ENCODE measurements at places on chromosomes 2 and 18.

DNA sequence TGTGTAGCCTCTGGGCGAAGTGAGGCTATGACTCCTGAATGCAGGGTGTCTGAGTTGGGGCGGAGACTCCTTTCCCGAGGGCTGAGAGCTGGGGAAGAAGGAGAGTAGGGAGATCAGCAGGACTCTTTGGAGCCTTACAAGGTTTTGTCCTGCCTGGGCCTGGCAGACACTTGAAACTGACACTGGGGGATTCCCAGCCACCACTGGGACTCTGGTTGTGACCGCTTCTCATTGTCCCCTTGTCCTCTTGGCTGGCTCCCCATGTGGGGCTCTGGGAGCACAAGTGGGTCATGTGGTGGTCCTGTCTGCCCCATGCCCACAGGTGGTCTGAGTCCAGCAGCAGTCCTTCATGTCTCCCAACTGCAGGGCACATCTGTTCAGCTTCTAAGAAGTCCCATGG, 78.2 kb upstream of the MGAT4A start:
- DNase-seq, result no peak

GRCh38 chr2:200713003-200713703, 98.6 kb upstream of the BZW1 start:
- peak; percentile 99 for DNase-seq

- DNase-seq, result no peak
Observed at GRCh38 chr2:110858135-110858725, 125.9 kb downstream of the ACOXL start.

- DNase-seq, result peak; percentile 70
Observed at GRCh38 chr18:59957957-59958356, 58.2 kb downstream of the PMAIP1 start.

DNA sequence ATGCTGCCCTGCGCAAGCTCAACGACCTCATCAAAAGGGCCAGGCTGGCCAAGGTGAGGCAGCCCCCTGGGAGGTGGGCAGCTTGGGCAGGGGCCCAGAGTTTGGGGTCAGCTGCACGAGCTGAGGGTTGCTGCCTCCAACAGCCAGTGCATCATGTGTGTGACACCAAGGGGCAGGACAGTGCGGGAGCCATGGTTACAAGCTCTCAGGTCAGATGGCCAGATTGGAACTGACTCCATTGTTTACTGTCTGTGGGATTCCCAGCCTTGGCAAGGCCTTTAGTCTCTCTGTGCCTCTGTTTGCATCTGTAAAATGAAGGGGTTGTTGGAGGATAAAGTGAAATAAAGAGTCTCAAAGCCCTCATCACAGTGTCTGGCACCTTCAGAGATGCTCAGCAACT, 26.9 kb downstream of the EHD3 start:
- DNase-seq, result no peak

GRCh38 chr2:191728750-191729624, 51.1 kb downstream of the NABP1 start:
- no peak for DNase-seq

DNA sequence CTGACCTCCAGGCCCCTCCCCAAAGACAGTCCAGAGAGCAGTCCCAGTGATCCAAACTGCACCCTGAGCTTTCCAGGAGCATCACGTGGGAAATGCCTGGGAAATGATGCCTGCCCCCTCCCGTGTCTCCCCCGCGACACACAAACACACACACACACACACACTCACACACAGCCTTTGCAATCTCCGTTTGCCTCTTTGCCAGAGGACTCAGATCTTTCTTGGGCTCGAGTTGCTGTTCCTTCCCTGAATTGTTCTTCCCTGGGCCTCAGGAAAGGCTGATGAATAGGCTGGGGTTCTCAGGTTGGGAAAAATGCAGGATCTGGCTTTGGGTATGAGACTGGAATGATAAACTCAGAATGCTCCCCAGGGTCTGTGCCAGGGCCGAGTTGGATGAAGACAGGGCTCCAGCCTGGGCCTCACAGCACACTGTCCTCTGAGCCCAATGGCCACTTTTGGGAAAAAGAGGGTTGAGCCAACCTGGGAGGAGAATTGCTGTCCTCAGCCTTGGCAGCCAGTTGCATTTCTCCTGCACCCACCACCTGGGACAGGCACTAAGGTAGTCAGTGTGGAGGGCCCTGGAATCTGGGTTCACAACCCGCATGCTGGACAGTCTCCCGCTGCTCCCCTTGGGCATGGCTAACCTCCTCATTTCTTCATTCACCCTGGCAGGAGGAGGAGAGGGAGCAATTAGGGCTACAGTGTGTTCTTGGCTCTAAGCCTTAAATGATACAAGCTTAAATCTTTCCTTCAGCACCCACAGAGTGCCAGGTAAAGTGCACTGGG, 43.9 kb upstream of the ATP6V1B1 start:
- DNase-seq, result no peak

GRCh38 chr2:177559638-177560037, 167.1 kb downstream of the AGPS start:
- DNase-seq, result no peak

DNA sequence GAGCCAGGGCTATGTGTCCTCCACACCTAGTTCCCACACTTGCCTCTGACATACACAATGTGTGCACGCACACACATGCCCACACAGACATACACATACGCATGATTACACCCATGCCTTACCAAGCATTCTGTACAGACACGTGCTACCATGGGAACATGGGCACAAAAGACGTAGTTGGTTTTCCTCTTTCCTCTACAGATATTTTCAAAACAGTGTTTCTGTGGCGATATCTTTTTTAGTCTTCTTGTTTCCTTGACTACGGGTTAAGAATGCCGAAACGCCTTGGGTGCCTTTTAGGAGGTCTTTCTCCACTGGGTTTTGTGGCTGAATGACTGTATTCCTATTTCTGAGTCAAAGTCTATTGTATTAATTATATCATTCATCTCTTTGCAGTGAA, 75.5 kb upstream of the SPTBN1 start:
- DNase-seq, result no peak

- DNase-seq, result no peak
Observed at GRCh38 chr2:170180031-170180566, 2.2 kb downstream of the MYO3B start.

GRCh38 chr18:75162467-75162866, 46.5 kb downstream of the PTGR3 start:
- DNase-seq, result no peak

DNA sequence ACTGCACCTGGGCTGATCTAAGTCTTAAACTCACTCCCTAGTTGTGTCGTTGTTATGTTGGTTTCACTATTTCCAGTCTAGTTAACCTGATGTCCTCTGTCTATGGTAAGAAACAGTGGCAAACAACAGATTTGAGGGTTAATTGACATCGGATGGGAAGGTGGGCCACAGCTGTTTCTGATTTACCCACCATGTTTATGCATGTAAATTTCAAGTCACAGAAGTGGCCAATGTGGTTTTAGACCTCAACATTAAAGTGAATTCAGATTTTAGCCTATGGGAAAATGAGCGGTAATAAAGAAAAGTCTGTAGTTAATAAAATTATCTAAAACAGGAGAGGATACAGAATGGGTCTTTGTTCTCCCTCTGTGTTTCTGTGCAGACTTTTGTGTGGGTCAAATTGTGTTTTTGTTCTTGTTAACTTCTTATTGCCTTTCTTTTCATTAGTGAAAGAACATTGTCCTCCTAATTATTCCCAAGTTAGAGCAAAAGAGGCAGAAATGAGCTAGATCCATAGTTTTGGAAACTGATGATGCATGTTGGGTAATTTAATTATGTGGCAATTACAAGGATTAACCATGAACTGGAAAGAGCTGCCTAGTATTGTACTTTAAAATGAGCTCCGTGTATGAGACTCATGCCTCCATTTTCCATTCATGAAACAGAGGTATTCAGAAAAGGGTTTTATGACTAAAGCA, 83.2 kb downstream of the LAMA3 start:
- DNase-seq, result no peak

GRCh38 chr2:16760426-16760825, 94.8 kb upstream of the CYRIA start:
- no peak for DNase-seq

- DNase-seq, result no peak
Observed at GRCh38 chr2:227248876-227249275, 76.2 kb upstream of the MFF start.

DNA sequence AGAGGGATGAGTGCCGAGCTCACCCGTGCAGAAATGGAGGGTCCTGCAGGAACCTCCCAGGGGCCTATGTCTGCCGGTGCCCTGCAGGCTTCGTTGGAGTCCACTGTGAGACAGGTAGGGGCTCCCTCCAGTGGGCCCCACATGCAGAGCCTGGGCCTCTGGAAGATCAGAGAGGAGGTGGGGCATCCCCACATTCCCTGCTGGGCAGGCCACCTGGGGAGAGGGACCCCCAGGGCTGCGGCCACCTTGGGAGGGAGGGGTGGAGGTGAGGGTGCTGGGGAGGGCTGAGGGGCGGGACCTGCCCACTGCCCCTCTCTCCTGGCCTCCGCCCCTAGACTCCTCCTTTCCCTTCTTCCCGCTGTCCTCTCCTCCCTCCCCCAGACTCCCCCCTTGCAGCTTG, 38.5 kb downstream of the MTERF4 start:
- DNase-seq, result no peak

- no peak for DNase-seq
Observed at GRCh38 chr2:111702119-111702803, 181.7 kb downstream of the ANAPC1 start.

GRCh38 chr2:131154647-131155046, 49.5 kb downstream of the PLEKHB2 start:
- DNase-seq, result no peak

DNA sequence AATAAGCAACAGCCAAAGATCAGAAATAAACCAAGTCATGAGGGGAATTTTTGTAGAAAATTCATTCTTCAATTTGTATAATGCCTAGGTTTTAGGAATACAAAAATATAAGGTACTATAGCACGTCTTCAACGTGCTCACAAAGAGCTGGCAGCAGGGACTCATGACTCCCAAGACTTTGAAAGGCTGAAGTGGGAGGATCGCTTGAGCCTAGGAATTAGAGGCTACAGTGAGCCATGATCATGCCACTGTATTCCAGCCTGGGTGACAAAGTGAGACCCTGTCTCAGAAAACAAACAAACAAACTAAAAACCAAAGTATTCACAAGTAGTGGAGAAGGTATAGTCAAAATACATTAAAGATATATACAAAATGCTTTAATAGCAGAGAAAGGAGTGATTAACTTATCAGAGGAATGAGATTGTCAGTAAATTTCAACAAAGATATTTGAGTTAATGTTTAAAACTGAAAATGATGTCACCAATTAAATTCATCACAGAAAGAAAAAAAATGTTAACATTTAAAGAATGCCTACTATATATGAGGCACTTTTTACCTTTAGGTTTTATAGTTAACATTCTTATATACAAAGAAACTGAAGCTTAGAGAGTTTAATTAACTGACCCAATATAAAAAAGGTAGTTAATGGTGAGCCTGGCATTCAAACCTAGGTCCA, 3.2 kb downstream of the WDR33 start:
- no peak for DNase-seq

DNA sequence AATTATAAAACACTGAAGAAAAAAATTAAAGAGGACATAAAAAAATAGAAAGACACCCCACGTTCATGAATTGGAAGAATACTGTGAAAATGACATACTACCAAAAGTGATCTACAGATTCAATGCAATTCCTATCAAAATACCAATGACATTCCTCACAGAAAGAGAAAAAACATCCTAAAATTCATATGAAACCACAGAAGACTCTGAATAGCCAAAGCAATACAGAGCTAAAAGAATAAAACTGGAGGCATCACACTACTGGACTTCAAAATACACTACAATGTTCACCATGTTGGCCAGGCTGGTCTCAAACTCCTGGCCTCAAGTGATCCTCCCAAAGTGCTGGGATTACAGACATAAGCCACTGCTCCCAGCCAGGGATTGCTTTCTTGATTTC, 56.3 kb downstream of the TLK1 start:
- no peak for DNase-seq

DNA sequence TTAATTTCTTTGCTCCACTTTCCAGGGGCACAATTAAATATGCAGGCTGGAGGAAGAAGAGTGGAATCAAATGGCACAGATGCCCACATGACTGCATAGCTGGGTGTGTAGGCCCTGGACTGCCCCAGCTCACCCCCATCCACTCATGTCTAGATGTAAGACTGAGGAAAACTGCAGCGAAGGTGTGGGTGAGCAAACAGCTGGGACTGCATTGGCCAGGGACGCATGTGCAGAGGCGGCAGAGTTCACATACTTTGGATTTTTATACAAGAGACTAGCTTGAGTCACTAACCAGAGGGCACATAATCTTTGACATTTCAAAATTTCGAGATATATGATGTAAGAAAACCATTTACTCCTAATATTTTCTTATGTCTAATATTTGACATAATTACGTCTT, 60.1 kb downstream of the SPIRE1 start:
- no peak for DNase-seq

- no peak for DNase-seq
Observed at GRCh38 chr2:189285962-189286645, 106.5 kb upstream of the COL5A2 start.

- no peak for DNase-seq
Observed at GRCh38 chr2:132623096-132623839, 46.7 kb downstream of the LYPD1 start.

GRCh38 chr2:42359304-42359964, 1.6 kb downstream of the COX7A2L start:
- no peak for DNase-seq

DNA sequence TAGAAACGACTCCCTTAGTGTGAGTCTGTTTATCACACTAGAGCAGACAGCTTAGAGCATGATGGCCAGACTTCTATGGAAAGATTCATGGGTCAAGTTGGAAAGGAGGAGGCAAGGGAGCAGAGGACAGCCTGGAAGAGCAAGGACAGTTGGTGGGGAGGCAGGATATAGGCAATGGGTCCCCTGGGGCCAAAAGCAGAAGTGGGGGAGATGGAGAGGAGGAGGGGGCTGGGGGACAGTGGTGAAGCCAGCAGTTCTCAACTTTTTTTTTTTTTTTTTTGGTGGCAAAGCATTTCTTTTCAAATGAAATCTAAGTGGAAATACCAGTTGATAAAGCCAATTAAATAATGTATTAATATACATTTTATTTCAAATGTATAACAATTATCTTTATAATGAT, 197.9 kb downstream of the HRH4 start:
- peak; percentile 8 for DNase-seq

GRCh38 chr18:59918320-59918755, 18.5 kb downstream of the PMAIP1 start:
- peak; percentile 72 for DNase-seq

GRCh38 chr2:197369933-197370320, 59.3 kb upstream of the ANKRD44 start:
- peak; percentile 36 for DNase-seq

Measured in bone marrow (tissue), 2 donors.